Keratinocyte (primary cell): ENCODE measurements at places on chromosomes 2 and 18.

- no peak for DNase-seq
These were observed 27.7 kb upstream of the ELOA2 start for GRCh38 chr18:47063096-47063495.

- DNase-seq: no peak
These were observed 85.9 kb upstream of the FOXI3 start for GRCh38 chr2:88538362-88538917.

GRCh38 chr2:57698392-57698791 lies 348.2 kb upstream of the VRK2 start:
- no peak for DNase-seq

- DNase-seq: no peak
These were observed 1.9 kb downstream of the TLX2 start for GRCh38 chr2:74515981-74516633.

- DNase-seq: no peak
These were observed 19.3 kb upstream of the SERPINB13 start for GRCh38 chr18:63567825-63568224.

DNA sequence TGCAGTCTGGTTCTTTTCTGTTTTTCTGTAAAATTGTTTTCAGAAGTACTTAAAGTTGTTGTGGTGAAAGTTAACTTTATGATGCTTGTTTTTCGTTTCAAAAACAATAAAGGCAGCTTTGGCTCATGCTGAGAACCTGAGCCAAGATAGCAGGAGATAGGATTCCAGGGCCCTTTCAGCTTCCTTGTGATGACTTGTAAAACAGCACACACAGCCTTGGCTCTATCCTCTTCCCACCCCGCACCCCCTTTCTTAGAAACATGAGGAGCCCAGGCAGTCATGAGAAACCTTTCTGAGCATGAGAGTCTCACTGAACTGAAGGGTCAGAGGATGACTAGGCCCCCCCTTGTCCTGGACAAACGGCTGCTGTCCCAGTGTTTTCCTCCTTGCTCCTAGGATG lies 12.4 kb upstream of the CHRNA1 start:
- no peak for DNase-seq

GRCh38 chr2:120746144-120746543 lies 10.5 kb downstream of the GLI2 start:
- DNase-seq: no peak

DNA sequence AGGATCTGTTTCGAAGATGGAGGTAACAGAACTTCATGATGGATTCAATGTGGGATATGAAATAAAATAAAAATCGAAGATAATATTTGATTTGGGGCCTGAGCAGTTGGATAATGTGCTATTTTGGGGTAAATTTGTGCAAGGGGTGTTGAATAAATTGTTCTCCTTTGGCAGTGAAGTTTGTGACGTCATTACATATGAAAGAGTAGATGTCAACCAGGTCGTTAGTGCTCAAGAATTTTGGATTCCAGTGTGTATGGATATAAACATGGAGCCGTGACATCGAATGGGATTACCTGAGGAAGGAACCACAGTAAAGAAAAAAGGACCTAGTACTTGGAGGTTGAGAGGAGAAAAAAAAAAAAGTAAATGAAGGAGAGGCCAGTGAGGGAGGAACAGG lies 253.0 kb downstream of the NCKAP5 start:
- DNase-seq: no peak

GRCh38 chr2:122634256-122634655 lies 878.8 kb downstream of the TSN start:
- no peak for DNase-seq

DNA sequence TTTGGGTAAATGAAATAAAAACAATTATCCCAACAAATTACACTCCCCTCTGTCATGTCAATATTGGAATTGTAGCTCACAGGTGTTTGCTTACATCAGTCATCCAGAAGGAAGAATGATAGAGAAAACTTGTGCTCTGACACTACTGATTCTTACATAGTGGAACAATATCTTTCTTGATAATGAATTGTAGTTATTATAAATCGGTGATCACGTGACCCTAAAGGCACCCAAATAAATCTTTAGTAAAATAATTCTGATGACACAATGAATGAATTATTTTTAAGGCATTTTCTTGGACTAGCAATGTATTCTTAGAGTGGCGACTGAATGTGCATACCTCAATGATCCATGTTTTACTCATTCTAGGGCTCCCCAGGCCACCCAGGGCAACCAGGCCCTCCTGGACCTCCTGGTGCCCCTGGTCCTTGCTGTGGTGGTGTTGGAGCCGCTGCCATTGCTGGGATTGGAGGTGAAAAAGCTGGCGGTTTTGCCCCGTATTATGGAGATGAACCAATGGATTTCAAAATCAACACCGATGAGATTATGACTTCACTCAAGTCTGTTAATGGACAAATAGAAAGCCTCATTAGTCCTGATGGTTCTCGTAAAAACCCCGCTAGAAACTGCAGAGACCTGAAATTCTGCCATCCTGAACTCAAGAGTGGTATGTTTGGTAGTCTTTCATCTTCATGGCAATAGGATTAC lies 34.5 kb downstream of the COL3A1 start:
- DNase-seq: no peak

GRCh38 chr2:199206536-199206935 lies 251.2 kb downstream of the SATB2 start:
- no peak for DNase-seq

- no peak for DNase-seq
These were observed 79.2 kb downstream of the KLHL29 start for GRCh38 chr2:23464156-23464555.

DNA sequence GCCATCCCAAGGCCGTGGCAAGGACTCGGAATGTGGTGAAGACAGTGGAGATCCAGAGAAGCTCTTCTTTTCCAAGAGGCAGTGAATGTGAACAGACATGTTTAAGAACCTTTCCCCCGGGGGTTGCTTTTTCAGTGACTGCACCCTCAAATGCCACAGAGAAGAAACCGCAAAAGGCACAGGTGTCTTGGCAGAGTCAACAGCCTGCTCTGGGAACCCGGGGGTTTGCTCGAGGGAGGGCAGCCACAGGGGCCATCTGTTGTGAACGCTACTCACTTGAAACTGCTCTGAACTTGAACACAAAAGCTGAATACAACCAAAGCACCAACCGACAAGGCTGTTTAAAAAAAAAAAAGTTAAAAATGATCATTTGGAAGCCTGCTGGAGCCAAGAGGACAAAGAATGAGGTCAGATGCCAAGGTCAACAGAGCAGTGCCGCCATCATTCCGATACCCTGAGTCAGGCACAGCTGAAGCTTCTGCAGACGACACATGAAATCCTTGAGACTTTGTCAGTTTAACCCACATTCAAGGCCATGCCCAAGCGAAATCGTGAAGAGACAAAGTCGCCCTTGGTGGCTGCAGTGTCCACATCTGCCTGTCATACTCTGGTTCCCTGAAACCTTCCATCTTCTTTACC lies 47.4 kb downstream of the PSMG2 start:
- no peak for DNase-seq

- DNase-seq: no peak
These were observed 106.2 kb downstream of the HDAC4 start for GRCh38 chr2:239294571-239295054.

GRCh38 chr2:133667085-133667484 lies 98.8 kb upstream of the NCKAP5 start:
- DNase-seq: no peak

DNA sequence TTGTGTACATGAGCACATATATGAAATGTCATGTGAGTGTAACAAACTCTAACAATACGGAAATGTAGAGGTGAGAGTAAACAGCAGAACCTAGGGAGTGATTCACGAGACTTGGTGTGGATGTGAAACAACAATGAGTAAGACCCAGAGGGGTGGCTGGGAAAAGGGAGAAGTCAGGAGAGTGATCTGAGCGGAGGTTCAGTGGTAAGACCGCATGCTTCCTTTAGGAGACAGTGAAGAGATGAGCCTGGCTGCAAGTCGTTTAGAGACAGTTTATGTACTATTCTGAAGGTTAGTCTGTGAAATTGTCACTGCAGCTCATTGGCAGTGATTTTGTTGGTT lies 150.6 kb downstream of the PRPF40A start:
- no peak for DNase-seq

DNA sequence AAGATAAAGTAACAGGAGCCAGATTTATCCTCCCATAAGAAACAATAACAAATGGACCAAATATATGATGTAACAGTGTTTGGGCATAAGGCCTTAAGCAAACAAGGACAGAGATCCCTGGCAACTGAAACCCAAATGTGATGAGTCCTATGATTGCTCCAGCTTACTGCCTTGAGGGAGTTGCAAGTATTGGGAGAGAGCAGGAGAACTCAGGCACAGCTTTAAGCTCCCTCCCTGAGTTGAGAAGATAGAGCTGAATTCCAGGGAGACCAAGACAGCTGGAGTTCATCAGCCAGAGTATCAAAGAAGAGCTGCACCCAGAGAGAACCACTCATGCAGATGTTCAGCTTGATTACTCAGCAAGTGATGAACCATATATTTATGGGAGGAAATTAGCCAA lies 814.5 kb upstream of the RAB6C start:
- no peak for DNase-seq

GRCh38 chr2:127575185-127575765 lies 39.8 kb downstream of the MYO7B start:
- no peak for DNase-seq

GRCh38 chr2:216302981-216303676 lies 69.2 kb downstream of the MARCHF4 start:
- DNase-seq: no peak

- no peak for DNase-seq
These were observed 45.7 kb upstream of the TCF7L1 start for GRCh38 chr2:85087541-85087940.

GRCh38 chr2:3522961-3523421 lies 3.7 kb upstream of the ADI1 start:
- DNase-seq: no peak

- DNase-seq: no peak
These were observed 23.6 kb downstream of the KCNE4 start for GRCh38 chr2:223075301-223076270.

GRCh38 chr2:118049816-118050140 lies 35.9 kb upstream of the CCDC93 start:
- no peak for DNase-seq

DNA sequence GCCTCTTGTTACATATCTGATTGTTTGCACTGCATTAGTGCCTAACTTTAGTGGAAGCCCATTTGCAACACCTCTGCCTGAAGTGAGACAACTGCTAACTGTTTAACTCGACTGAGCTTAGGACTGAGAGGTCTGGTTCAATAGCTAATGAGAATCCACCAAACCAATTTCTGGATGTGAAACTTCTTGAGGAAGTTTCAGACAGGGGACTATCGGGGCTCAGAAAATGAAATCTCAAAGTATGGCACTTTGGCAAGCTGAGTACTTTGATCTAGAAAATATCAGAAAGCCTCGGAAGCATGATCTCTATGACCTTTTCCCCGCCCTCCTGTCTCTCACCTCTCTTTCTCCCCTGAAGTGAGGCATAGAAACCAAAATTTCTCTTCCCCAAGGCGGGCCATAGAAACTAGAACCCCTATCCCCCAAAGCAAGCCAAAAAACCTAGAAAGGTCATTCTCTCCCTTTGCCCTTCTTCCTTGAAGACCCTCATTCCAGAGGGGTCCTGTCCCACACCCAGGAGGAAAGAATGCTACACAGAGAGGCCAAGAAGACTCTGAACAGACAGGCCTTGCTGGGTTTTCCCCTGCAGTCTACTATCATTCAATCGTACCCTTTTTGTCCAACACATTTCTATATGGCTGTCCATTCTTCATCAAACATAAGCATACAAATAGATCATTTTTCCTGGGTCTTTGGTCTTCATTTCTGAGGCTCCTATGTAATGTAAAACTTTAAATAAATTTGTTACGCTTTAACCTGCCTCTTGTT lies 69.6 kb upstream of the CREB1 start:
- no peak for DNase-seq

DNA sequence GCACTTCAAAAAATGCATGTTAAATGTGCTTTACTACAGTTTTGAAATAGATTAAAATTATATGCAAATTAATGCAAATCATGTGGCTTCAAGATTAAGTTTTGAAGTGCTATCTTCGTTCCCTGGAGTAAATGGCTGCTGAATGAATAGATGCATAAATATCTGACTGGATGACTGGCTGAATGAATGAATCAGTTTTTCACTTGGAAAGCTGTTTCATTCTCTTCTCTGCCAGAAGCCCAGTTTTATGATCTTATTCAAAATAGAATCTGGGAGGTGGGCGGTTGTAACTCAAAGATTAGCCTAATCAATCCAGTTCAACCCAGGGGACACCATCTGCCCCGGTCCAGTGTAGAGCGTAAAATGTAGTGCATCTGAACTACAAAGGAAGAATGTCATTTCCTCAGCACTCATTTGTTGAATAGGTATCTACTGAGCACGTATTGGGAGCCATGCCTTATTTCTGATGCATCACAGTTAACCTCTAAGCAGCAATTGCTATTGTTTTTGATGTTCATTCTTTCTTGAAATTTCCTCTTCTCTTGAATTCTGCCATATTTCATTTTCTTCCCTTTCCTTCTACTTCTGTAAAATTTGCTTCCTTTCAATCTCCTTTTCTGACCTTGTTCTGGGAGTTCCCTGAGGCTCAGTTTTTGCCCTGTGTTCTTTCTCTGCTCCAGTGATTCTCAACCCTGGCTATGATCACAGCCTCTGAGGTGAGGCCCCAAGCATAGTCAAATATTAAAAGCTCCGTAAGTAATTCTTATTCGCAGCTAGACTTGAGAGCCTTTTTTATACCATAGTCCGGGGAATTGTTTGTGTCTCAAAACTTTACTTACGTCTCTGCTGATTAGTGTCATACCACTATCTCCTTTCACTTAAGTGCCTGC lies 282.7 kb downstream of the PARD3B start:
- no peak for DNase-seq

- no peak for DNase-seq
These were observed 678 bp upstream of the ZNF24 start for GRCh38 chr18:35344736-35345459.

GRCh38 chr2:204840504-204840903 lies 295.2 kb downstream of the PARD3B start:
- DNase-seq: no peak

DNA sequence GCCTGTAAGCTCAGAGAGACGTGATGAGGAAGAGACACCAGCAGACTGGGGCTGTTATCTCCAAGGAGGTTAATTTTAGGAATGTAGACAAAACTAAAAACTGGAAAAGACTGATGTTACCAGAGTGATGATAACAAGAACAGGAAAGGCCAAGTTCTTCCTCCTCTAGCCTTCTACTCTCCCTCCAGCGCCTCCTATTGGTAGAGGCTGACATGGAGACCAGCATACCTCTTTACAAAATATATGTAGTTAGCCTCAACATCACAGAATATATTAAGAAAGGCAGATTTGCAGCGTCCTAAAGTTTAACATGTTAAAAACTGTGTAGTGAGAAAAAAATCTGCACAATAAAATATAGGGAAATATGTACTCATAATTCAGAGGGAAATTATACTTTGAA lies 66.0 kb downstream of the TCF4 start:
- DNase-seq: no peak
